ENCODE measurements at places on chromosomes 5 and 9. TPM values are rescaled to one million over a fixed set of nuclear protein-coding genes. Genes with fewer than 3 reads are reported as not detected.
A peak's percentile ranks its signal among the peaks of the same experiment; 100 is the strongest.

- DNase-seq = no peak
Observed at GRCh38 chr9:6600006-6600405, 45.5 kb downstream of the GLDC start.

DNA sequence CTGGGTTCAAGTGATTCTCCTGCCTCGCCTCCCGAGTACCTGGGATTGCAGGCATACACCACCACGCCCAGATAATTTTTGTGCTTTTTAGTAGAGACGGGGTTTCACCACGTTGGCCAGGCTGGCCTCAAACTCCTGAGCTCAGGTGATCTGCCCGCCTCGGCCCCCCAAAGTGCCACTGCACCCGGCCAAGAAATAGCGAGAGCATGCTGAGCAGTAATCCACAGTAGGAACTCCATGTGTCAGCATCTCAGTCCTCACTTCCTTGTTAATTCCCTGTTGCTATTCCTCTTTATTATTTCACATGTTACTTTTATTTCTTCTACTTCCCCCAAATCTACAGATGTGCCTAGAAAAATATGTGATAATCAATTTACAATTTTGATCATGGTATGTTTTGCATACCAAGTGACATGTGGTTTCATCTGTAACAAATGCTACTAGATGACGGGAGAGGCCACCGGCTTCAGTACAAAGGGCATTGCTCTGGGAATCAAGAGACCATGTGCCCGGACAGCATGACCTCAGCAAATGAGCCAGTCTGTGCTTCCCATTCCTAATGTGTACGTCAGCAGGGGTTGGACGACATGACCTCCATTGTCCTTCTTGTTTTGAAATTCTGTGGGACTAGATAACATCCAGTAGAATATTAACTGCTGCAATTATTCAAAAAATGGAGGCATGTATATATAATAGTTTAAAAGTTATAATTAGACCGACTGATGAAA, 61.6 kb downstream of the FNBP1 start:
- peak; percentile 88 for DNase-seq

- DNase-seq = no peak
Observed at GRCh38 chr9:117705386-117705785, 1.2 kb downstream of the TLR4 start.

DNA sequence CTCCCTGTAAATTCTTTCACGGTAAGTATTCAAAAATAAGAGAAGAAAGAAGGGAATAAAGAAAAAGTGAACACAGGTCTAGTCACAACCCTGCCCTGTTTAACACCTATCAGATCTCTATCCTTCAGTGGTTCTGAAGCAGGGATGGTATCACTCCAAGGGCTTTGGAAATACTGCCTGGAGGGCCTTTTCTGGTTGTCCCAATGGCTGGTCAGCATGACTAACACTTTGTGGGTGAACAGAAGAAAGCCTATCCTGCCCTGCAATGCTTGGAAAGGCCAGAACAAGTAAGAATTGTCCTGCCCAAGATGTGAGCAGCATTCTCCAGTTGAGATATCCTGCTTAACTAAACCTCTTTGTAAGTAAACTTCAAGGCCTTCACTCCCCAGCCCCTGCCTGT, 124.9 kb downstream of the TMEM167A start:
- DNase-seq = no peak

- no peak for DNase-seq
Observed at GRCh38 chr9:34332076-34332964, 3.0 kb downstream of the NUDT2 start.

DNA sequence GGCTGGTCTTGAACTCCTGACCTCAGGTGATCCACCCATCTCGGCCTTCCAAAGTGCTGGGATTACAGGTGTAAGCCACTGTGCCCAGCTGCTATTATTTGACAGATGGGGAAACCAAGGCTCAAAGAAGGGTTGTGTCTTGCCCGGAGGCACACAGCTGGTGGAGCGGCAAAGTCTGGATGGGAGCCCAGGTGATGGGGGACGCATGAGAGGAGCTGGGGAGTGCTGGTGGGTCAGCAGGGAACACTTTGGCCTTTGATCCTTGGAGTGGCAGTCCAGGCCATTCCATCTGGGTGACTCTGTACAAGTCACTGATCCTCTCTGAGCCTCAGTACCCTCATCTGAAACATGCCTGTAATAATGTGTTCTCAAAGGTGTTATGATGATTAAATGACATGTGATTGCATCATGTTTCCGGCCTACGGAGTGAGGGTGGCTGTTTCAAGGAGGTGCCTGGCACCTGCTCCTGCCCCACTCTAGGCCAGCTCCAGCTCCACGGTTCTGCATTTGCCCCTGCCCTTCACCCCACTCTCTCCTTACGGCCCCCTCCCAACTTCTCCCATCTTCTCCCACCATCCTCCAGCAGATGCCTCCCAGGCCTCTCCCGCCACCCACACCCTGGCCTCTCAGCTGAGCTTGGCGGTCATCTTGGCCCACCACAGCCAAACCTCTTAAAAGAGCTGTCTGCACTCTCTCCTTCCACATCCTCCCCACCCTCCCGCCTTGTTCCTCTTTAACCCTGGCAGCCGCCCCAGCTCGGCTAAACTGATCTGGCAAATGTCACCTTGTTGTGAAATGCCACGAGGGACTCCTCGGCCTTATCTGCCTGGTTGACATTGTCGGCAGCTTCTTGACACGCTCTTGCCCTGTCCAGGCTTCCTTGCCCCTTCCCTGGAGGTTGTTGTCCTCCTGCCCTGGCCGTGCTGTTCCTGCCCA, 5.5 kb upstream of the DBN1 start:
- peak; percentile 94 for DNase-seq

DNA sequence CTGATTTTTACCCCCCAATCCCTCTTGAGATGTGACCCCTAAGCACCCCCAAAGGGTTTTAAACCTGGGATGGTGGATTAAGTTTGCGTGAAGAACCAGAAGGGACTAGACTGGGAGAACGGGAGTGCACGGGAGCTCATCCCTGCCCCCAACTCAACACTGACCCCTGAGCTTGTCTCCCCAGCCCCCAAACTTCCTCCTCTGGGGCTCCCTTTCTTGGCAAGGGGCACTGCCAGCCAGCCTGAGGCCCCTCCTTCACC, 5.0 kb upstream of the SET start:
- DNase-seq = no peak

- no peak for DNase-seq
Observed at GRCh38 chr5:14829396-14829795, 42.2 kb downstream of the ANKH start.

GRCh38 chr5:54632131-54632701, 114.7 kb downstream of the SNX18 start:
- DNase-seq = no peak

GRCh38 chr9:137745541-137745991, 126.8 kb downstream of the EHMT1 start:
- DNase-seq = peak; percentile 57

DNA sequence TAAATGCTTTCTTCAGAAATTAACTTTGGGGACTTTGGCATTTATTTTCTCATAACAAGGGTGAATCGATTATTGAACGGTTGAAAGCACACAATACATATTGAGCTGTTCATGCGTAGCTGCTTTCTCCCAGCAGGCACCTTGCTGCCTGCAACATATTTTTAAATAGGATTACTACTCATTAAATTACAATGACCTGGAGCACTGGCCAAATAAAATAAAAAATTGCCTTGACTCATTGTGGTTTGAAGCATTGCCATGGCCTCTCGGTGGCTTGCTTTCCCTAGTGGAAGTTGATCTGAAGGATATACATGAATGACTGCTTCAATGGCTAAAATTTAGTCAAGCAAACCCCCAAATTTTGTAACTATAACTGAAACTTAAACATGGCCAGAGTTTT, 181.6 kb upstream of the NUDT12 start:
- DNase-seq = no peak

DNA sequence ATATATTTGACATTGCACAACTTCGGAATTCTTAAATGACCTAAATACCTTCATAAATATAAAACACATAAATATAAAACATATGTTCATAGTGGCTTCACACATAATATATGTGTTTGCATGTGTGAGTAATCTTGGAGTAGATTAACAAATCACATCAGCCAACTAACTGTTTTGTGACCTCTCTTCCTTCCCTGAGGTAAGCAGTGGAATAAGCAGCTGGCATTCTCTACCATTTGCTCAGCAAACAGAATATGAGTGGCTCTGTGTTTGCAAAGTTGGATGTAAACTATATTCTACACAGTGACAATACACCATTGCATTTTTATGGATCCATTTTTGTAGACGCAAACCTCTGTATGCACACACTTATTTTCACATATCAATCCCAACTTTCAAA, 189.9 kb downstream of the ACER2 start:
- DNase-seq = no peak

GRCh38 chr9:111871499-111871855, 25.1 kb upstream of the UGCG start:
- DNase-seq = no peak

DNA sequence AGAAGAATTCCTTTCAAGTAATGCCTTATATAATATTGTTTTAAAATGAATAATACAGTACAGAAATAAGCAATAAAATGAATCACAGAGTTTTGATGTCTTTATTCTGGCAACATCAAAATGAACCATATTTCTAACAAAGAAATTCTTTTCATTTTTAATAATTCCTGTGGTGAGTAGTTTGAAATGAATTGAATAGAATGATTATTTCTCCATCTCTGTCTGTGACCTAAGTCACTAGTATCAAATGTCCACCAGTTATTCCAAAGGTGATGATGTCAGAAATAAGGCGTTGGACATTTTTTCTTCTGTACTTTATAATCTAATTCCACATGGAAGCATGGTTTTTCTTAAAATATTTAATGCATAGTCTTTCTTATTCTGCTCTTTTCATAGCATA, 106.2 kb downstream of the ADAMTSL1 start:
- no peak for DNase-seq

DNA sequence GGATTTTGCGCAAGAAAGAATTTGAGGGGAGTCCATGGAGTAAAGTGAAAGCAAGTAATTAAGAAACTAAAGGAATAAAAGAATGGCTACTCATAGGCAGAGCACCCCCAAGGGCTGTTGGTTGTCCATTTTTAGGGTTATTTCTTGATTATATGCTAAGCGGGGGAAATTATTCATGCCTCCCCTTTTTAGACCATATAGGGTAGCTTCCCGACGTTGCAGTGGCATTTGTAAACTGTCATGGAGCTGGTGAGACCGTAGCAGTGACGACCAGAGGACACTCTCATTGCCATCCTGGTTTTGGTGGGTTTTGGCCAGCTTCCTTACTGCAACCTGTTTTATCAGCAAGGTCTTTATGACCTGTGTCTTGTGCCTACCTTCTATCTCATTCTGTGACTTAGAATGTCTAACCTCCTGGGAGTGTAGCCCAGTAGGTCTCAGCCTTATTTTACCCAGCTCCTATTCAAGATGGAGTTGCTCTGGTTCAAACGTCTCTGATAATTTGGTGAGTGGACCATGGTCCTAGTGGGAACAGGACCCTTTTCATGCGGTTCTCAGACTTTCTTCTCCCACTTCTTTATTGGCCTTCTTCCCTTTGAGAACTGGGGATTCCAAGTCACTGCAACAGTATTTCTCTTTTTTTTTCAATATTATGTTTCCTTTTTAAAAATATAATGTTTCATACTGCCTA, 1.3 kb upstream of the ERAP1 start:
- no peak for DNase-seq

- no peak for DNase-seq
Observed at GRCh38 chr9:89982016-89982415, 377.2 kb downstream of the GADD45G start.

DNA sequence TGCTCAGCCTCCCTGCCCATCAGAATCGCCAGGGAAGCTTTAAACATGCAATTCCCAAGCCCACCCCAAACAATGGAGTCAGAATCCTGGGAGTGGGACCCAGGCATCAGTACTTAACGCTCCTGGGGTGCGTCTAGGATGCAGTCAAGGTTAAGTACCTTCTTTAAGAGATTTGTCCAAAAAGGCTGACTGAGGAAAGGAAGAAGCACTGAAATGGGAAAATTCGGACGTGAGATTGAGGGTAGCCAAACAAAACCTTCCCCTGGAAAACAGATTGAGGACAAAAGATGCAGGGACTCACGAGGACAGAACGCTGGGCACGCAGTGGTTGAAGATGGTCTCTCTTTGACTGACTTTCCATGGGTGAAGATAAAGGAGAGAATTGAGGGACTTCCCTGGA, 143.5 kb downstream of the MTX3 start:
- DNase-seq = no peak

DNA sequence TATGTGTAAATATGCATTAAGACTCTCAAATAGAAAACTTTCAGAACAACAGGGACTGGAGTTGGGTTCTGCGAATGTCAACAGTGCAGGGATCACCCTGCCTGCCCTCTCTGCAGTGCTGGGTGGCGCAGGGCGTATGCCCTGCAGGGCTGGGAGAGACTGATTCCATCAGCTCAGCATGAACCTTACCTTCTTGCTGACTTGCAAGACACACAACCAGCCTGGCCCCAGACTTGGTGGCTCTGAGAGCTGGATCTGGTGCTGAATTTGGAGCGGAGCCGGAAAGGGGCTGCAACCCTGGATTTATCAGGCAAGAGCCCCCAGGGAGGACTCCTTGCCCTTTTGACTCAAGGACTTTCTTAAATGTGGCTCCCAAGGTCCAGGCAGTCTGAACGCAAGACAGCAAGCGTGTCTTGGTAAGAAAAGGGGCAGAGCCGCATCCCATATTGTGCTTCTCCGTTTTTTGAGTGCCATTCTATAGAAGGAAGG, 376.0 kb upstream of the IRX2 start:
- no peak for DNase-seq

DNA sequence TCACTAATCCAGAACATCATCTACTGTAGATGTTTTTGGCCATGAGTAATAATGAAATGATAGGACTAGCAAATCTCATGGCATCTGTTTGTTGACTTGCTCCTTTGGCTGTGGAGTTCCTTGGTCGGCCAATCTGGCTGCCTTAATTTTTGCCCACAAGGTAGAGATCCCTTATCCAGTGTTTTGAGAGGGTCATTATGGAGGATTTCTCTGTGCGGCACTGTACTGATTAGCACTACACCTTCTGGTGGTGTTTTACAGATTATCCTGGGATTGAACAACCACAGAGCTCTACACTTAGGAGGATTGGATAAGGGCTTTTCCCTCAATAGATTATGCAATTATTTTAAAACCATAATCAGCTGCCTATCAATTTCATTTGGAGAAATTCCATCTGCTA, 3.2 kb upstream of the ENHO start:
- no peak for DNase-seq

PKD2L2 gene
- total RNA-seq = not detected

OR5C1 gene
- not detected for total RNA-seq

RASGEF1C gene
- not detected for total RNA-seq

MAP1B gene
- total RNA-seq = 16.5 TPM

NR2F1-AS1 gene
- 13.2 TPM for total RNA-seq

MSX2 gene
- 1.1 TPM for total RNA-seq

FAM221B gene
- total RNA-seq = not detected

CCDC152 gene
- total RNA-seq = 1.1 TPM

PCDHGB7 gene
- 21.0 TPM for total RNA-seq

PCDHA4 gene
- 0.36 TPM for total RNA-seq

Measured in adrenal gland (tissue), 19 donors.